ENCODE measurements at places on chromosomes 6 and 20.

DNA sequence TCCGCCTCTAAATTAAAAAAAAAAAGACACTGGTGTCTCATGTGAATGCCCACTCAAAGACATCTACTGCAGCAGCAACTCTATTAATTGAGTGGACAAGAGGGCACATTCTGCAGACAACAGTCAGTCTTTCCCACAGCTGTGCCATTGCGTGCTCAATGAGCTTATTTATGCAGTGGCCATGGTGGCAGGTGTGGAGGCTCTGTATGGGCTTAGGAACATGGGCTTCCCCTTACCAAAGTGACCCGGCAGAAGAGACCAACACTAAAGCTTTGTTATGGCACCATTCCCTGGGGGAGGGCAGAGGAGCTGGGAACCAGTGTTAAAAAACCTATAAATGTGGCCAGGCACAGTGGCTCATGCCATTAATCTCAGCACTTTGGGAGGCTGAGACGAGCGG is 4.2 kb upstream of the VAPB start:
- no peak for DNase-seq

DNA sequence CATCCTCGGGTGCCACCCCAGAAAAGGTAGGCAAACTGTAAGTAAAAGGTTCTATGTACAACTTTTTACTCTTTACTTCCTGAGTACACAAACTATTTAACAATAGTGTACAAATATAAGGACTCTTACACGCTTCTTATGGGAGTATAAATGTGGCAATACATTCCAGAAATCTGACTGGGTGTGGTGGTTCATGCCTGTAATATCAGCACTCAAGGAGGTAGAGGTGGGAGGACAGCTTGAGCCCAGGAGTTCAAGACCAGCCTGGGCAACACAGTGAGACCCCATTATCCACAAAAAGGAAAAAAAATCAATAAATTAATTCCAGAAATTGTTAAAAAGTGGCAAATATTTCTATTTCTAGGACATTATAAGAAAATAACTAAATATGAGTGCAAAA is 48.9 kb downstream of the PIGU start:
- DNase-seq, result no peak

DNA sequence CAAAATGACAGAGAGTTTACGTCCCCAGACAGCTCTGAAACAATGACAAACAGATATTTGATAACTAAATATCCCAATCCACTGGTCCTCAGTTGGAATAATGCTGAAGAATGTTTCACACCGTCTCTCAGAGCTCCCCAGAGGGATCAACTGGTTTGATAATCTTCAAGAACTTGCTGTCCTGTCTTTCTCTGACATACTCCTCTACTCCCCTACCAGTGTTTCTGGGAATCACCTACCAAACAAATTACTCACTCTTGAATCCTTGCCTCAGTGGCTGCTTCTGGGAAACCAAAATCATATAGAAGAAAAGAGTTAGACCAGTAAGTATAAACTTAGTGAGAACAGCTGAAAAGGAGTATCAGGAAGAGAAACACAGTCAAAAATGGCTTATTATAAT is 469.7 kb upstream of the JAG1 start:
- DNase-seq, result no peak

GRCh38 chr6:140032189-140032588 is 657.7 kb upstream of the CITED2 start:
- no peak for DNase-seq

- no peak for DNase-seq
Observed at GRCh38 chr6:5123296-5124143, 38.4 kb downstream of the PPP1R3G start.

DNA sequence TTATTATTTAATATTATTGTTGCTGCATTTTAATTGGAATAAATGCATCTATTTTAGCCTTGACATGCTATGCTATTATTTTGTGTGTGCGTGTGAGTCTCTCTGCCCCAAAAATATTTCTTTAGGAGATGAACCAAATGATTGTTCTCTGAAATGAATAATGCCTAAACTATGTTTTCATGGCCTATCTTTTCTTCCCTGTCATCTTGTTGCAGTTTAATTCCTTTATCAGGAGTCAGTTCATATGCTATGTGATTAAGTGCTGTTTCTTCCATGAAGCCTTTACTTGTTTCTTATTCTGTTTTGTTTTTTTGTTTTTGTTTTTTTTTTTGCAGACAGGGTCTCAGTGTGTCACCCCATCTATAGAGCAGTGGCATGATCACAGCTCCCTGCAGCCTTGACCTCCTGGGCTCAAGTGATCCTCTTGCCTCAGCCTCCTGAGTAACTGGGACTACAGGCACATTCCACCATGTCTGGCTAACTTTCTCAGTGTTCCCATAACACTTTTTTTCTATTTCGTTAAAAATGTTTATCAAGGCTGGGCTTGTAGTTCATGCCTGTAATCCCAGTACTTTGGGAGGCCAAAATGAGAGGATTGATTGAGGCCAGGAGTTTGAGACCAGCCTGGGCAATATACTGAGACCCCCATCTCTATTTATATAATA is 25.7 kb downstream of the TPX2 start:
- DNase-seq, result no peak

DNA sequence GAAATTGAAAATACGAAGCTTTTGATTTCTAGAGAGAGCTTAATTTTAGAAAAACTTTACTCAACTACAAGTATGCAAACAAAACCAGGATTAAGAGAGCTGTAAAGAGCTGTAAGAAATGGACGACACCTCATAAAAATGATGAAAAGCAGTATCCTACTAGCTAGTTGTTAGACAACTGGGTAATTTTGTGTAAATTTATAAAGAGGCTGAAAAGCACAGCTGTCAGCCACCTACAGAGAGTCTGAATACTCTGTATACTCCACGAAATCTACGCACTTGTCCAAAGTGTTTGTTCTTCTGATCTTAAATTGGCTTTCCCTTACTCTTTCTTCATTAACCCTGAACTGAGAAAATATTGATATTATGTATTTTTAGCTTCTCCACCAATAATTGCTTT is 808.4 kb upstream of the EPHA7 start:
- no peak for DNase-seq

- no peak for DNase-seq
Observed at GRCh38 chr6:29509711-29510110, 22.0 kb upstream of the MAS1L start.

DNA sequence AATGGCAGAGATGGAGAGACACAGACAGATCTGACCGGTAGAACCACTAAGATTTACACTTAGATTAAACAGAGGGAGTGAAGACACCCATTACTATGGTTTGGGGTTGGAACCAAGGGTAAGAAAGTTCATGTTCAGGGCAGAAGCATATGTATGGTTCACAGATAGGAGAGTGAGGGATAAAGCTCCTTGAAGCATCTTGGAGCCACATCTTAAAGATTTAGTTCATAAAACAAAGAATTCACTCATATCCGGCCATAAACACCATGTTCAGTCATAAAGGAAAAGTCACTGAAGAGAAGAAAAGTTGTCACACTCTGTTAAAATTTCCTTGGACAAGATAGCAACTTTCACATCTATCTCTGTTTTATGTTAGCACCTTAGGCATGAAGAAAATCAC is 18.0 kb downstream of the STX7 start:
- DNase-seq, result no peak

GRCh38 chr6:156587751-156588301 is 189.4 kb upstream of the ARID1B start:
- no peak for DNase-seq

- no peak for DNase-seq
Observed at GRCh38 chr6:170421921-170422320, 115.4 kb downstream of the FAM120B start.

DNA sequence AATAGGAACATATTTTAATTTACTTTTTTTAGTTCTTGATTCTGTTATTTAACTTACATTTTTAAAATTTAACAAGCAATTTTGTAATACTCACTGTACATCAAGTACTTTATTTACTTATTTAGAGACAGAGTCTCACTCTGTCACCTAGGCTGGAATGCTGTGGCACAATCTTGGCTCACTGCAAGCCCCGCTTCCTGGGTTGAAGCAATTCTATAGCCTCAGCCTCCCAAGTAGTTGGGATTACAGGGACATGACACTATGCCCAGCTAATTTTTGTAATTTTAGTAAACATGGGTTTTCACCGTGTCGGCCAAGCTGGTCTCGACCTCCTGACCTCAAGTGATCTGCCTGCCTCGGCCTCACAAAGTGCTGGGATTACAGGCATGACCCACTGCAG is 7.0 kb downstream of the BTN3A3 start:
- DNase-seq, result no peak

- no peak for DNase-seq
Observed at GRCh38 chr20:38543014-38543906, 37.7 kb upstream of the ADIG start.

DNA sequence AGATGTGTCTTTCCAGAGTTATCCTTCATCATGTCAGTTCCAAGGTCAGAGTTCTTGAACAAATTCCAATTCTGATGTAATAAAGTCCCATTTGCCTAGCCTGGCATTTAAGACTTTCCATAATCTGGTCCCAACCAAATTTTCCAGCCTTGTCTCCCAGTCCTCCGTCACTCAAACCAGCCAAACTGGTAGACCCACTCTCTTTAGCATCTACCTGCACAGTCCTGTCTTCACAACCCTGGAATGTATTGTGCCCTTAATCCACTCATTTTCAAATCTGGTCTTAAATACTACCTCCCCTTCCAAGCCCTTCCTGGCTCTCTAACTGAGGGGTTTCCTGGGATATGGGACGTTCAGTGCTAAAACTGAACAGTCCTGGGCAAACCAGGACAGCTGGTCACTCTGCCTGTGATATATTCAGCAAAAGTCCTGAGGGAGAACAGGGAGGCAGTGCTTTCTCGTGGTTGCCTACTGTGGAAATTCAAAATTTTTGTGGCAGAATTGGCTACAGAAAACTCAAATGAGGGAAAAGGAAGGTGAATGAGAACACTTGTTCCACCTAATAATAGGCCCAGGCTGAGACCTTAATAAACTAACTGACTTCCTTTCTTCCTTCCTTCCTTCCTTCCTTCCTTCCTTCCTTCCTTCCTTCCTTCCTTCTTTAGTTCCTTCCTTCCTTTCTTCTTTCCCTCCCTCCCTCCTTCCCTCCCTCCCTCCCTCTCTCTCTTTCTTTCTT is 10.8 kb upstream of the AKAP7 start:
- no peak for DNase-seq

- no peak for DNase-seq
Observed at GRCh38 chr6:7939184-7939863, 28.7 kb upstream of the TXNDC5 start.

GRCh38 chr20:10487142-10488136 is 52.3 kb downstream of the SLX4IP start:
- no peak for DNase-seq

- DNase-seq, result no peak
Observed at GRCh38 chr20:62143957-62144825, 622 bp downstream of the SS18L1 start.

- DNase-seq, result no peak
Observed at GRCh38 chr6:82687855-82688254, 324.2 kb downstream of the TPBG start.
